Immature natural killer cell (primary cell): ENCODE measurements at places on chromosomes 11 and 22. TPM values are rescaled to one million over a fixed set of nuclear protein-coding genes. Genes with fewer than 3 reads are reported as not detected.

DNA sequence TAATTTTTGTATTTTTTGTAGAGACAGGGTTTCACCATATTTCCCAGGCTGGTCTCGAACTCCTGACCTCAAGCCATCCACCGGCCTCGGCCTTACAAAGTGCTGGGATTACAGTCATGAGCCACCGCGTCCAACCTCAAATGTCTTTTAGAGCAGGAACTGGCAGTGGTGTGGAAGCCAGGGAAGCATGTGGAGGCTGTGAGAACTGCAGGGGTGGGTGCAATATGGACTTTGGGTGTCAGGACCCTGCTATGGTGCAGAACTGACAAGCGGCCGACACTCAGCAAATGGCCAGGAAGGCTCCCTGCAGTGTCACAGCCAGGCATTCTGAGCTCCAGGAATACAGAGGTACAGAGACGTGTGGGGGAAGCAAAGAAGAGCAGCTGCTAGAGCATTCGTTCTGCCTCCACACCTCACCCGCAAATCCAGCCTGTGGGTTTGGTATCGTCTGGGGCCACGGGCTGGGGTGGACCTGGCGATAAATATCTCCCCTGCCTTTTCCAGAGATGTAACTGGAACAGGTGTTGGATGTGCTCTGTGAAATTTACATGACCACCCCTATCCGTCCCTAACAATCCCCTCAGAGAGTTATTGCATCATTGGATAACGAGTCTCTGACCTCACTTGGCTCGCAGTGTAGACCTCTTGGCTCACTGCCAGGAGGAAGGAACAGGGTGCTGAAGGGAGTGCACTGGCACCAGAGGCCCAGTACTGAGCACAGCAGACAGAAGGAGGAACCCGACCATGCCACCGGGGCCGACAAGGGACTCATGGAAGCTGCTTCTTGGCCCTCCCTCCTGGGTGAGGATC, 624.7 kb upstream of the B3GAT1 start:
- no peaks in the 10 kb centered on the region for H3K36me3 ChIP-seq
- peaks cover 8% of the 10 kb centered on the region for H3K27me3 ChIP-seq
- DNase-seq: no peak
- no peak overlapping the region for H3K4me3 ChIP-seq
- no peak overlapping the region for H3K27ac ChIP-seq

- no peaks in the 10 kb centered on the region for H3K4me1 ChIP-seq
- no peak for DNase-seq
- no peak overlapping the region for H3K4me3 ChIP-seq
- H3K36me3 ChIP-seq: no peaks in the 10 kb centered on the region
- H3K27me3 ChIP-seq: peaks cover 1% of the 10 kb centered on the region
These were observed 31.9 kb upstream of the SMIM38 start for GRCh38 chr11:69123593-69124545.

DNA sequence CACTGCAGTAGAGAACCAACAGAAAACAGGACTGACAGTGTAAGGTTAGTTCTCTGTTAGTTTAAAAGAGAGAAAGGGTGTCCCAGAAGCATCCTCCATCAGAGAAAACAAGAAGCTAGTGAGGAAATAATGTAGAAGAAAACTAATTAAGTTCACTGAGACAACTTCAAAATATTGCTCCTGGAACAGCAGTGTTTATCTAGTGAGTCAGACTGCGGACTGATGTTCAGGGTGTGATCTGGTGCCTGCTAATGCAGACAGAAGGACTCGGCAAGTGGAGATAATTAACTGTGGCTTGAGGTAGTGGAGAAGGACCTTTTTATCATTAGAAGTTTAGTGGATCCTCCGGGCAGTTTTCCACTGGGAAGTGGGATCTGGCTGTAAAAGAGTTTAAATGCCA, 55.4 kb downstream of the CDON start:
- H3K27ac ChIP-seq: no peak overlapping the region
- no peak for DNase-seq
- H3K4me1 ChIP-seq: no peaks in the 10 kb centered on the region
- H3K36me3 ChIP-seq: no peaks in the 10 kb centered on the region

- H3K36me3 ChIP-seq: no peaks in the 10 kb centered on the region
- peaks cover 17% of the 10 kb centered on the region for H3K4me1 ChIP-seq
- peaks cover 16% of the 10 kb centered on the region for H3K27me3 ChIP-seq
- no peak overlapping the region for H3K4me3 ChIP-seq
These were observed 51.2 kb upstream of the BIRC3 start for GRCh38 chr11:102266099-102266498.

GRCh38 chr22:44192098-44192815, 11.5 kb downstream of the PARVG start:
- peak overlapping the region; percentile 17 for H3K27ac ChIP-seq
- peak; percentile 50 for DNase-seq
- no peak overlapping the region for H3K4me3 ChIP-seq
- H3K4me1 ChIP-seq: peaks cover 22% of the 10 kb centered on the region
- H3K27me3 ChIP-seq: peaks cover 1% of the 10 kb centered on the region

DNA sequence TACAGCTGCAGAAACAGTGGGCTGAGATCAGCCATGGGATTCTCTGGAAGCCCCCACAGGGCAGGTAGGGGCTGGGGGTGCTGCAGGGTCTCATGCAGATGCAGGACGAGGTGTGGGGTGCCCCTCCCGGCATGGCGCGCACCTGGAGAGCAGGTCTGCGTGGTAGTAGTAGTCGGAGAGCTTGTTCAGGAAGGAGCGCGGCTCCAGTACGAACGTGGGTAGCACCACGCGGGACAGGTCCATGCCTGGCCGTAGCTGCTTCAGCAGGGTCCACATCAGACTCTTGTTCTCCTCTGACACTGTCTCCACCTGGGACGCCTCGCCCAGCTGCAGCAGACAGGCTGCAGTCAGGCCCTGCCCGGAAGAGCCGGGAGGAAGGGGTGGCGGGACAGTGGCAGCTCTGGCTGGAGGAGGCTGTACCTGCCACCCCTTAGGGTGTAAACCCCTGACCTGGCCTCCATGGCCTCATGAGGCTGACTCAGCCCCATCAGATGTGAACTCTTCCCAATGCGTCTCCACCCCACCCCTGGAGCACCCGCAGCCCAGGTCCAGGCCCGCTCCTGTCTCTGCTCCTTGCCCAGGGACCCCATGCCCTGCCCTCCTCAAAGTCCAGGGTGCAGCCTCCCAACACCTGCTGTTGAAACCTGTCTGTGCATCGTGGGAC, 47.0 kb upstream of the CARS1 start:
- H3K36me3 ChIP-seq: peaks cover 11% of the 10 kb centered on the region
- peaks cover 46% of the 10 kb centered on the region for H3K27me3 ChIP-seq
- no peak overlapping the region for H3K4me3 ChIP-seq
- H3K4me1 ChIP-seq: peaks cover 33% of the 10 kb centered on the region
- H3K27ac ChIP-seq: no peak overlapping the region
- DNase-seq: no peak

GRCh38 chr22:16970446-16970845, 37.6 kb downstream of the GAB4 start:
- H3K27ac ChIP-seq: peak overlapping the region; percentile 77
- peak; percentile 8 for DNase-seq

GRCh38 chr11:1770061-1770460, 6.3 kb upstream of the CTSD start:
- DNase-seq: no peak
- no peaks in the 10 kb centered on the region for H3K36me3 ChIP-seq
- peaks cover 4% of the 10 kb centered on the region for H3K27me3 ChIP-seq
- peaks cover 32% of the 10 kb centered on the region for H3K4me1 ChIP-seq

- no peak for DNase-seq
- H3K27ac ChIP-seq: no peak overlapping the region
- H3K4me3 ChIP-seq: no peak overlapping the region
- H3K4me1 ChIP-seq: peaks cover 37% of the 10 kb centered on the region
These were observed 2.6 kb downstream of the PCNX3 start for GRCh38 chr11:65617990-65618751.

DNA sequence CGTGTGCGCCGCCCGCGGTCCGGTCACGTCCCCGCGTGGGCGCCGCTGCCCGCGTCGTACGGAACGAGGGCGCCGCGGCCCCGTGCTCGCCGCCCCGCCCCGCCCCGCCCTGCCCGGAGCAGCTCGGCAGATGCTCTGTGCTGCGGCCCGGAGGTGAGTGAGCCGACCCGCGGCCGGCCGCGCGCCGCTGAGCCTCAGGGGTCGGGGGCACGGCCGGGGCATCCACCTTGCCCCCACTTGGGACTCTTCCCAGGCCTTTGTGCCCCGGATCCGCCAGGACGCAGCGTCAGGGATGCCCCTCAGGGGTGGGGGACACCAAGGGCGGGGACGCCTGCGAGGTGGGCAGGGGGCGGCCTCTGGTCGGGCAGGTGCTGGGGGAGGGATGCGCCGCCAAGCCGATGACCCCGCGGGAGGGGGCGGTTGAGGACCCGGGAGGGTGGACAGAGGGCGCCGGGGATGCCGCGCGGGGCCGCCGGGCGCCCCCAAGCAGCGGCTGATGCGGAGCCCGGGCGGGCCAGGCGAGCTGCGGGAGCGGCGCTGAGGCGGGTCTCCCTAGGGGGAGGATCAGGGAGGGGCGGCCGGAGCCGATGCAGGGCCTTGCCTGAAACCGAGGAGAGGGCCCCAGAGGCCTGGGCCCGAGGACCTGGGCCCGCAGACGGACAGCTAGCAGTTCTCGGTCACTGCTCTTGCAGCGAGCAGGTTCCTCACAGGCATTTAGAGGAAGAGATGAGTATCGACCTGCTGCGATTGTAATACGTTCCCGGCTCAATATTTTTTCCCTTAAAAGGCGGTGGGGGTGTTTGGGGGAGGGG, at the start of gene GNAZ:
GNAZ (plus strand) TSS at position 102 of the 812 bp plus-strand sequence. CDS start 25,177 bp downstream, outside the sequence.
- H3K27ac ChIP-seq: peak within 1 kb of the TSS; percentile 82
- peak; percentile 25 for DNase-seq
- H3K27me3 ChIP-seq: peaks cover 8% of the 10 kb centered on the region
- no peaks in the 10 kb centered on the region for H3K36me3 ChIP-seq
- H3K4me3 ChIP-seq: peak within 1 kb of the TSS; percentile 86

DNA sequence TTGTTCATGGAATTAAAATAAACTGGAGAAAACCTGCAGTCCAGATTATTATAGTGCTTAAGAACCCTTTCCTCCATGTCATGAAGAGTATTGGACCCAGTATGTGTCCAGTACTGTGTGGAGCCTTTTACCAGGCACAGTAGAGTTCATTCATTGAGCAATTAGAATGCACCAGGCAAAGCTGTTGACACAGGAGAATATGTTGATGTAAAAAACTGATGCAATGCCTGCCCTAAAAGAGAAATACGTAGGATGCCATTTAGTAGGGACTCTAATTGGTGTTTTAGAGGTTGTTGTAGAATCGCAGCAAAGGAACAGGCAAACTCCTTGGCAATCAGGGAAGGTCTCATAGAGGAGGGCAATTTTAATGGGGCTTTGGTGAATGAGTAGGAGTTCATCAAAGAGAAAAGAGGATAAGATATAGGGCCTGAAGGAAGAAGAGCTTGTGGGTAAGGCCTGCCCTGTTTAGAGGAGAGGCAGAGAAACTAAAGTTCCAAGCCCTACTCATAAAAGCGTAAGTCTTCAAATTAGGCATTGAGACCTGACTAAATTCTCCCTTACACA, 126.4 kb downstream of the SEZ6L start:
- H3K4me1 ChIP-seq: peaks cover 10% of the 10 kb centered on the region
- DNase-seq: no peak
- peaks cover 5% of the 10 kb centered on the region for H3K27me3 ChIP-seq
- H3K36me3 ChIP-seq: no peaks in the 10 kb centered on the region
- no peak overlapping the region for H3K4me3 ChIP-seq

- H3K4me1 ChIP-seq: no peaks in the 10 kb centered on the region
- H3K27ac ChIP-seq: no peak overlapping the region
- no peaks in the 10 kb centered on the region for H3K36me3 ChIP-seq
- H3K4me3 ChIP-seq: no peak overlapping the region
These were observed 47.5 kb upstream of the SPATA19 start for GRCh38 chr11:133892584-133893380.

DNA sequence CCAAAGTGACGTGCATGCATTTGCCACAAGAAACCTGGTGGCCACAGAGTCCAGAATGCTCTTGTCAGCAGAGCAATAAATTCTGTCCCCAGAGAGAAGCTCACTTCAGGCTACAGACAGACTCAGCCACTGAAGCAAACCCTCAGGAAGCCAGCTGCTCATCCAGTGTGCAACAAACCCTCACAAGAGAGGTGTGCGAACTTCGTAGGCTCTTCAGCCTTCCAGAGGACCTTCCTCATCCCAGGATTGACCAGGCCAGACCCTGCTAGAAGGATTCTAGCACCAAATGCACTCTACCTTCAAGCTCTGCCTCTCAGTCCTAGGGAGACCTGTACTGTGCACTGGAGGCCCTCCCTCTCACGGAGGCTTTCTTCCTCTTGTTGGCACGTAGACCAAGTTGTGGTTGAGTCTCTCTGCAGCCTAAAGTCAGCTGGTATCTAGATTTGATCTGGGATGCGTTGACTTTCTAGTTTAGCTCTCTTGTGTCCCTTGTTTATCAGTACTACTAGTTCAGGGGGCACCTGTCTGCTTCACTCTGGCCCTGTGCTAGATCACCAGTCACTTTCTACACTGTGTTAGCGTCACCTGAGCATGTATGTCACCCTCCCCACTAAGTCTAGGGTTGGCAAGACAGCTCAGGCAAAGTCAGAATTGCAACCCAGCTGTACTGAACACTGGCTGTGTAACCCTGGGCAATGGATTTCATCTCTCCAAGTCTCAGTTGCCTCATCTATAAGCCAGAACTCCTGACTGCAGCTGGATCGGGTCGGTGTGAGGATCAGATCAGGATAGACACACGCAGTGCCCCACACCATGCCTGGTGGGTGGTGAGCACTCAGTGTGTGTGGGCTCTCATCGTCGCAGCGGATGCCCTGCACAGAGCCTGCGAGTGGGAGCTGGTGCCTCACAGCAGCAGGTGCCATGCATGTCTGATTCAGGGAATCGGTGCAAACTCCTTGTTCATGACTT, 22.1 kb upstream of the TMPRSS13 start:
- H3K27me3 ChIP-seq: peaks cover 5% of the 10 kb centered on the region
- DNase-seq: peak; percentile 56
- no peaks in the 10 kb centered on the region for H3K36me3 ChIP-seq
- H3K4me3 ChIP-seq: peak overlapping the region; percentile 89

DNA sequence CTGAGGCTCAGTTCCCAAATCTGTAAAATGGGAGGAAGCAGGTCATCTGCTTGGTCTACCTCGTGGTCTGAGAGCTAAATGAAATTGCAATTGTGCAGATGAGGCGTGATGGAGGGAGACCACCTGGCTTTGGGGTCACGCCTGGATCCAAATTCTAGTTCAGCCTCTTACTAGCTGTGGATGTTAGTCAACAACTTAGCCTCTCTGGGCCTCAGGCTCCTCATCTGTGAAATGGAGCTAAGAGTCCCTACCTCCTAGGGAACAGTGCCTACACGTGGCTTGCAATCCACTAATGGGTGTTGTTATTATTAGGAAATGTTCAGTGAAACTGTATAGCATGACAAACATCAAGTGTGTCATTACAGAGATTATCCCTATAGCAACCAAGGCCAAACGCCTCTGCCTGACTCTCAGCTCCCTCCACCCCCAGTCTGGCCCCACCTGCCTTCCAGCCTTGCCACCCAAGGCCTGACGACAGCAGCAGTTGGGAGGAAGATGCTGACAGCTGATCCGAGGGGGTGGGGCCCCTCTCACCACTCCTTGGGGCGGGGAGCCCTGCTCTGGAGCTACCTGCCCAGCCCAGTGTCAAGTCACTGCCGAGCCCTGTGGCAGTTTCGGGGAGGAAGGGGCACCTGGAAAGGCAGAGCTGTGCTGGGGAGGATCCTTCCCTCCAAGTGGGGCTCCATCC, 1.7 kb upstream of the RHOD start:
- DNase-seq: no peak
- H3K27ac ChIP-seq: no peak overlapping the region
- no peaks in the 10 kb centered on the region for H3K36me3 ChIP-seq
- no peak overlapping the region for H3K4me3 ChIP-seq
- no peaks in the 10 kb centered on the region for H3K4me1 ChIP-seq

- H3K27me3 ChIP-seq: peaks cover 5% of the 10 kb centered on the region
- peak overlapping the region; percentile 91 for H3K27ac ChIP-seq
- H3K4me1 ChIP-seq: peaks cover 20% of the 10 kb centered on the region
- peak; percentile 80 for DNase-seq
These were observed 46.4 kb downstream of the MORC2 start for GRCh38 chr22:30922151-30922611.

Gene C11orf97
- polyA plus RNA-seq: not detected

Gene CSTF3
- polyA plus RNA-seq: 9.2 TPM
